ENCODE measurements at places on chromosomes 16 and 17.

- no peak for DNase-seq
Observed at GRCh38 chr17:6671431-6671830, 19.9 kb downstream of the C17orf100 start.

DNA sequence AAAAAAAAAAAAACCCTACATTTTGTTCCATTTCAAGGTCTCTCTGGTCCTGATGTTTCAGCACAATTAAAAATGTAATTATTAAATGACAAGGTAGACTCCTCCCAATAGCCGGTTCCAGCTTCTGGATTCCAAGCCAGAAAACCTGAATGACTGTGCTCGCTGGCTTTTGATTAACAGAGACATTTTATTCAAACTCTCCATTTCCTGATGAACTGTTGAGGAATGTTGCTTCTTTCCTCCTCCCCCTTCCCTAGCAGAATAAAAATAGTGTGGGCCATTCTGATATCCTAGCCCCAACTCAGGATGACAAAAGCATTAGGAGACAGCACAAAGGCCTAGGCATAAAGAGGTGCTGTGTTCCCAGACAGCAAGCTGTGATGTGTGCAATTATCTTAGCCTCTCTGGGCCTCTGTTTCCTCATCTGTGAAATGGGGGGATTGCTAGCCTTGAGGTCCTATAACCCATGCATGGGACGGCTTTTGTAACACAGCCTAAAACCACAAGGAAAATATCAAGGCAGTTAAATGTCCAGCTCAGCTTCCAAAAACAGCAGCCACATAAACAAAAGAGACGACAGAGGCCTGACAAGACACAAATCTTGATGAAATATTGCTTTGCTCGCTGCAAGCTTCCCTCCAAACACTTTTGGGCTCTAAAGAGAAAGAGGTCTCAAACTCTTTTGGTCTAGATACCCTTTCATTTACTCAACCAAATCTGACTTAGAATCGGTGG, 127.2 kb upstream of the RCVRN start:
- DNase-seq = no peak

DNA sequence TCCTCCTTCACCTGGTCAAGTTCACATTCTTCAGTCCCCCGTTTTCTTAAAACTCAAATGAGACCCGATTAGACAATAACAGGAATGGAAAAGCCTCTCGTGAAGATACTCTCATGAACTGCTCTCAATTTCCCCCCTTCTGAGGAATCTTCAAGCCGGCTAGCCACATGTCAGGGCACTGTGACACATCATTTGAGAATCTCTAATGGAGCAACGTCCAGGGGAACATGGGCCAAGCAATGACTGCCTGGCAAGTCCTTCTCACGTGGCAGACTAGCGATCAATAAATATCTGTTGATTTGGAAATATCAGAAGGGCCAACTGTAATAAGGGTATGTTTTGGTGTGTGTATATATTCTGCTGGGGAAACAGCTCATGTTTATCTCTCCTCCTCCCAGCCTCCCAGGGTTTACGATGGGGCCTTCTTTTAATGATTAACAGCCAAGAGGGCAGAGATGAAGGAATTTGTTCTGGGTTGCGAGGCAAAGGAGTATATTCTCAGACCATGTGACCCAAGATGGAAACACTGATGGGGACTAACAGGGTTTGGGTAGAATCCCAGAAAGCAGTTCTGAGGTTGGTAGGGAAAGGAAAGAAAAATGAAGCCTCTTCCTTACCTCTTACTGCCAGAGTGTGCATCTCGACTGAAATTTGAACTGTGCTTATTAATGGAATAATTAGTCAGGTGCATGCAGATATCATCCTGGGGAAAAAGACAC, 21.4 kb downstream of the TTLL6 start:
- DNase-seq = no peak

DNA sequence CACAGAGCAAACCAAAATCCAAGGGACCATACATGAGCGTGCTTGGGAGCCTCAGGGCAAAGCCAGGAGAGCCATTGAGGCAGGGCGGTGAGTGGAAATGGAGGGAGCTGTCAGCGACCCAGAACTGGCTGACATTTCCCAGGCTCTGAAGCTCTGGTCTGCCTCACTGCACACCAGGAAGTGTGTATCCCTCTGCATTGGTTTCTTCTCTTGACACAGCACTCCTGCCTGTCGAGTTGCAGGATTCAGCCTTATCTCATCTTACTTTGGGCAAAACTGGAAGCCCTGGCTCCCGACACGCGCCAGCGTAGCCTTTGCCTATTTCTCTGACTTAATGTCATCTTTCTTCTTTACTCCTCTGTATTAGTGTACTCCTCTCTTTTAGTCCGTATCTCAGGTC, 144.7 kb upstream of the HS3ST3A1 start:
- DNase-seq = no peak

DNA sequence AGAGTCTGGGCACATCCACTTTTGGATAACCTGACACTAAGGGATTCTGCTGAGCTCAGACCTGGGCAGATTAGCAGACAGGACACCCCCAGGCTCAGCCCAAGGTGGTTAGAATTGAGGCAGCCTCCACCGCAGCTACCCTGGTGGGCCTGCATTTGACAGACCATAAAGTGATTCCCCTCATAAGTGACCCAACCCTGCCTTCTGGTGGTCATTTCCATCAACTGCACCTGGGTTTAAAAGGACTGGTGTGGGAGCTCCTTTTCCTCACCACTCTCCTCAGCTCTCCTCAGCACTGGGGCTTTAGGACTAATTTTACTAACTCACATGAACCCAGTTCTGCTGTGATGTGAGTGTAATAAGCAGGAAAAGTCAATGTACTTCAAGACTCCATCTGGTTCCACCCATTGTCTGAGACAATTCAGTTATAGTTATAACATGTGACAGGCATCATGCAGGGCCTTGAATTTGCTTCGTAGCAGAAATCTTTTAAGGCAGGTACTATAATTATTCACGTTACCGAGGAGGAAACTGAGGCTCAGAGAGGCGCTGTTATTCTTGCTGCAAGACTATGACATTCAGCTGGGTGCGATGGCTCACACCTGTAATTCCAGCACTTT, 42.5 kb downstream of the MYH3 start:
- peak; percentile 59 for DNase-seq

- no peak for DNase-seq
Observed at GRCh38 chr16:25151996-25152395, 40.5 kb downstream of the LCMT1 start.

GRCh38 chr16:50293994-50294855, 27.9 kb downstream of the ADCY7 start:
- no peak for DNase-seq

GRCh38 chr16:85459529-85460251, 153.4 kb upstream of the GSE1 start:
- DNase-seq = no peak

DNA sequence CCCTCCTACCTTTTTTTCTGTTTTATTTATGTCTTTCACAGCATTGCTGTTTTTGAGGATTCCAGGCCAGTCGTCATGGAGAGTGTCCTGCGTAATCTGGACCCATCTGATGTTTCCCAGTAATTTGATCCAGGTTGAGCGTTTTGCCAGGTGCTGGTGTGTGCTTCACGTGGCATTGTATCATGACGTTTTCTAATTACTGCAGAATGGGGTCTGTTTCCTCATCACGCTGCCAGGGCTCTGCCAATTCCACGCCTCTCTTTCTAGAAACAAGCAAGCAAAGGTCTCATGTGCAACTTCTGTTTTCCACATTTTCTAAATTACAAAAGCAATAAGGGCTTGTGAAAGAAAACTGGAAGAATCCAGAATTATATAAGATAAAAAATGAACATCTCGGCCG, 28.3 kb upstream of the BHLHA9 start:
- DNase-seq = no peak

DNA sequence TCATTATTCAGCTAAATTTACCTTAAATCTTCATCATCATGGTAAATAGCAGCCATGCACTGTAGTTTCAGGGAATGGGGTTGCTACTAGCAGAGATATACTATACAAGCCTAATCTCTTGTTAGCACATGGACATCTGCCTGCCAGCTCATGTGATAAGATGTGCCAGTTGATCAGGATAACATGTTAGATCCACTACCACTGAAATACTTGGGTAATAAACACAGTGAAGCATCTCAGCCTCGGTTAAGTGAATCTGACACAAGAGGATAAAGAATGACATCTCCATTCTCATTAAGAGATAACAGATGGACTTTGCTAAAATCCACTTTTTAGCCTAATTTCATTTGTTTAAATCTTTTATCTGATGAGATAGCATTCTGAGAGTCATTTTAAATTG, 256.1 kb downstream of the CDH8 start:
- DNase-seq = no peak

GRCh38 chr17:64630309-64631223, 31.5 kb downstream of the SMURF2 start:
- DNase-seq = no peak

DNA sequence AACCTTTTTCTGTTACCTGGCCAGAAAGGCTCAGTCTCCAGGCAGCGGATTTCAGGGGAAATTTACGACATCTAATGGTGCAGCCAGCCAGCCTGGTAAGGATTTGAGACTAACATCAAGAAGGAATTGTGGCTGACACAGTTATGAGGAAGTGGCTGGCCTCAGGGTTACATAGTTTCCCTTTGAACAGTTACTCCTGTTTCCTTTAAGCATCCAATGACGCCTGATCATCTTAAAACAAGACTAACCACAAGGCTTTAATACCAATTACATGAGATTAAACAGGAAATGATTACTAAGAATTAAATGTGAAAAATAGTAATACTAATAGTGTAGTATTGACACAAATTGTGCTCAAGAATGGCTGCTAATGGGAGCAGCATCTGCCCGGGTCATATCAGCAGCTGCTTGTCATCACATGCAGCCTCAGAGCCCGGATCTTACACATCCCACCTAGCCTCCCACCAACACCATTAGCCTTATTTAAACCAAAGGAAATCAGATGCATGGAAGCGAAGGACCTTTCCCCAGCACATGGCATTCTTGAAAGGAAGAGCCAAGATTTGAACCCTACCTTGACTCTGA, 431.8 kb downstream of the PMP22 start:
- peak; percentile 57 for DNase-seq

- DNase-seq = no peak
Observed at GRCh38 chr16:50204453-50205108, 51.5 kb downstream of the TENT4B start.

- DNase-seq = no peak
Observed at GRCh38 chr17:77555741-77556291, 402.7 kb upstream of the TNRC6C start.

- DNase-seq = no peak
Observed at GRCh38 chr16:48438414-48438813, 53.2 kb upstream of the SIAH1 start.

DNA sequence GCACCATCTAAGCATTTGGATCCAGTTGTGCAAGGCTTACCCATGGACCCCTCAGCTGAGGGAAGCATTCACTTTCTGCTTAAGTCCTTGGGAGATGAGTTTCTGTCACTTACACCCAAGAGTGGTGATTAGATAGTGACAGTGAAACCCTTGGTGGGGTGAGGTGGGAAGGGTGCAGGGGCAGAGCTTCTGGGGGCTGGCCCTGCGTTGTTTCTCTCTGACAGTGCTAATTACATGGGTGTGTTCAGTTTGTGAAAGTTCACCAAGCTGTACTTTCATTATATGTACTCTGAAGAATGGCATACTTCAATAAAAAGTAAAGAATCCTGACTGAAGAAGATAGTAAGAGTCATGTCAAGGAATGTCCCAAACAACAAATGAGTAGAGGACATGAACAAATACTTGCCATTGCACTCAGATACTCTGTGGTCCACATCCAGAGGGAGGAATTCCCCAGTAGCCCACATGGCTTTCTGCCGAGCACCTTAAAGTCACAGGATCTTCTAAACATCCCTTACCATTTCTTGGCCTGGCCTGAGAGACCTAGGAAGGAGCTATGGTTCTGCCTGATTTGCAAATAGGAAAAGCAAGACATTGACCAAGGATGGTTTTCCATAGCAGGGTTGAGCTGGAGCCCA, 8.4 kb downstream of the CHST6 start:
- no peak for DNase-seq

DNA sequence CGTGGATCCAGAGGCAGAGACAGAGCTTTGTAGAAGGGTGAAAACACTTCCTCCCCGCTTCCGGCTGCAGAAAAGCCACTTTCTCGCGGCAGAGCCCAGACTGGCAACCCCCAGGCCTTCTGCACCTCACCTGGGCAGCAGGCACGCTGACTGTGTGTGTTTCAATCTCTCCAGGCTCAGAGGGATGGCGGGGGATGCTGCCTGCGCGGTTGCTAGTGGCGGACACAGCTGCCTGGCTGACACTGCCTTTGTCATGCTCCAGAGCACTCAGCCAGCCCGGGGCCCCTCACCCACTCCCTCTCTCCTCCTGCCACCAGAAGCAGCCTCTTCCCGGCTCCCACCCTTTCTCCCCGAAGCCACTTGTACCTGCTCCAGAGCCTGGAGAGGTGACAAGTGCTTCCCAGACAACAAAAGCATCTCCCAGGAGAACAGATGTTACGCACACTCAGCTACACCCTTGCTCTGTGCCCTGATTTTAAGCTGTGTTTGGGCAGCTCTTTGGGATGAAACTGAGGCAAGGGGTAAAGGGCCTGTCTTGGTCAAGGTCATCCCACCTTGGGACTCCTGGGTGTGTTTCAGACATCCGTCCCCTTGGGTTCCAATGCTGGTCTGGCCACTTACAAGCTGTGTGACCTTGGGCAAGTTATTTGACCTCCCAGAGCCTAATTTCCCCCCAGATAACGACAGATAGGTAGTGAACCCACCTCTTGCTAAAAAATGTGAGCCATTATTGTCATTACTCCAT, 9.2 kb upstream of the GLIS2 start:
- peak; percentile 68 for DNase-seq
